ENCODE measurements at places on chromosomes 7 and 10. TPM values are rescaled to one million over a fixed set of nuclear protein-coding genes. Genes with fewer than 3 reads are reported as not detected.

The LIPK gene
- not detected for total RNA-seq

The EFCAB10 gene
- total RNA-seq = not detected

The LLCFC1 gene
- not detected for total RNA-seq

The ZNF746 gene
- total RNA-seq = 20.3 TPM

The AMPH gene
- total RNA-seq = 0.53 TPM

The ACBD7 gene
- total RNA-seq = 2.5 TPM

The TRPV5 gene
- total RNA-seq = 0.09 TPM

The SPDYE2 gene
- total RNA-seq = not detected

The MTPN gene
- total RNA-seq = 126 TPM

The MKX gene
- total RNA-seq = 1.0 TPM

The CDH23 gene
- 1.1 TPM for total RNA-seq

The PIK3CG gene
- total RNA-seq = 10.2 TPM

The LBX1 gene
- total RNA-seq = not detected

The ZNF488 gene
- 0.46 TPM for total RNA-seq

The SPDYE1 gene
- total RNA-seq = not detected

The BTBD16 gene
- not detected for total RNA-seq

The SYPL1 gene
- total RNA-seq = 29.6 TPM

The CHCHD3 gene
- total RNA-seq = 59.3 TPM

The PSD gene
- total RNA-seq = 8.6 TPM

The ADAM22 gene
- total RNA-seq = 2.5 TPM

The LEP gene
- total RNA-seq = not detected

The MSMB gene
- not detected for total RNA-seq

The PLXNA4 gene
- total RNA-seq = 1.1 TPM

The SLC35G1 gene
- total RNA-seq = 4.8 TPM

The AKR1C8 gene
- total RNA-seq = not detected

The PYROXD2 gene
- 6.7 TPM for total RNA-seq

The ZPBP gene
- total RNA-seq = not detected

The GPR85 gene
- total RNA-seq = not detected
